ENCODE measurements at places on chromosomes 7 and 10. TPM values are rescaled to one million over a fixed set of nuclear protein-coding genes. Genes with fewer than 3 reads are reported as not detected.

DNA sequence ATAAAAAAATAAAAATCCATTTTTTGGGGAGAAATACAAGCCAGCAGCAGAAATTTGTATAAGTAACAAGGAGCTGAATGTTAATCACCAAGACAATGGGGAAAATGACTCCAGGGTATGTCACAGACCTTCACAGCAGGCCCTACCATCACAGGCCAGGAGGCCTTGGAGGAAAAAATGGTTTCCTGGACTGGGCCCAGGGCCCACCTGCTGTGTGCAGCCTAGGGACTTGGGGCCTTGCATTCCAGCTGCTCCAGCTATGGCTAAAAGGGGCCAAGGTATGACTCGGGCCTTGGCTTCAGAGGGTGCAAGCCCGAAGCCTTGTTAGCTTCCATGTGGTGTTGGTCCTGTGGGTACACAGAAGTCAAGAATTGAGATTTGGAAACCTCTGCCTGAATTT is 126.3 kb downstream of the DGKB start:
- H3K4me3 ChIP-seq, result no peak overlapping the region
- no peaks in the 10 kb centered on the region for H3K27me3 ChIP-seq
- no peak overlapping the region for H3K27ac ChIP-seq
- no peaks in the 10 kb centered on the region for H3K4me1 ChIP-seq
- no peaks in the 10 kb centered on the region for H3K36me3 ChIP-seq

DNA sequence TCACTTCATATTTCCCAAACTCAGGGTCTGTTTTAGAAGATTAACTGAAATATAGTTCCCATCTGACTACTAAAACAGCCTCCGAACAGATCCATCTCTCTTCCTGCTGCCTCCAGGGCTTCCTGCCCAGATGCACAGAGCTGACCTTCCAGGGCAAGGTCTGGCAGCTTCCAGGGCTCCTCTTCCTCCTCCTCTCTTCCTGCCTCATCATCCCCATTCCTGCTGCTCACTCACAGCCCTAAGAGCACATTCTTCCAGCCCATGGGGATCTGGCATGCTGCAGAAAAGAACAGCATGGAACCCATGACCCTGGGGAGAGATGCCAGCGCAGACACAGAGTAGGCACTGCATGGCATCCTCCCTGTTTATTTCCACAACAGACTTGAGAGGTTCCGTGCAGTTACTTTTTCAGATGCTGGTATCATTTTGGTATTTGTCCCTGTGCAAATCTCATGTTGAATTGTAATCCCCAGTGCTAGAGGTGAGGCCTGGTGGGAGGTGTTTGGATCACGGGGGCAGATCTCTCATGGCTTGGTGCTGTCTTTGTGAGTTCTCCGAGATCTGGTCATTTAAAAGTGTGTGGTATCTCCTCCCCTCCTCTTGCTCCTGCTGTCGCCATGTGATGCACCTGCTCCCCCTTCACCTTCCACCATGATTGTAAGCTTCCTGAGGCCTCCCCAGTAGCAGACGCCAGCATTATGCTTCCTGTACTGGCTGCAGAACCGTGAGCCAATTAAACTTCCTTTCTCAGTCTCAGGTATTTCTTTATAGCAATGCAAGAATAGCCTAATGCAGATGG is 4.4 kb downstream of the PKD1L1 start:
- H3K4me1 ChIP-seq, result peaks cover 5% of the 10 kb centered on the region
- ATAC-seq, result no peak
- H3K27ac ChIP-seq, result no peak overlapping the region
- no peak overlapping the region for H3K4me3 ChIP-seq
- H3K27me3 ChIP-seq, result no peaks in the 10 kb centered on the region

GRCh38 chr10:132460691-132461090 is 63.7 kb downstream of the PWWP2B start:
- peaks cover 9% of the 10 kb centered on the region for H3K4me1 ChIP-seq
- no peak overlapping the region for H3K4me3 ChIP-seq
- H3K27me3 ChIP-seq, result no peaks in the 10 kb centered on the region
- no peak for ATAC-seq

GRCh38 chr7:106167439-106168136 is 55.5 kb upstream of the SYPL1 start:
- ATAC-seq, result peak; percentile 39
- no peak overlapping the region for H3K4me3 ChIP-seq
- H3K36me3 ChIP-seq, result no peaks in the 10 kb centered on the region
- peak overlapping the region; percentile 48 for H3K27ac ChIP-seq

The SPAG6 gene
- not detected for total RNA-seq

The ELN gene
- total RNA-seq, result 703 TPM

The ZNF425 gene
- 2.4 TPM for total RNA-seq

The MYOF gene
- total RNA-seq, result 147 TPM

The NXPH1 gene
- not detected for total RNA-seq

The UFSP1 gene
- 8.3 TPM for total RNA-seq

The LRRC4 gene
- total RNA-seq, result 0.82 TPM
